ENCODE measurements at places on chromosomes 7 and 10.

GRCh38 chr7:80603940-80604339 is 34.5 kb upstream of the CD36 start:
- DNase-seq = no peak

- DNase-seq = no peak
Observed at GRCh38 chr7:69605070-69605469, 6.8 kb downstream of the AUTS2 start.

GRCh38 chr7:30285536-30286284 is 1.3 kb downstream of the ZNRF2 start:
- DNase-seq = peak; percentile 41

- DNase-seq = no peak
Observed at GRCh38 chr10:128005858-128006257, 99.0 kb downstream of the PTPRE start.

DNA sequence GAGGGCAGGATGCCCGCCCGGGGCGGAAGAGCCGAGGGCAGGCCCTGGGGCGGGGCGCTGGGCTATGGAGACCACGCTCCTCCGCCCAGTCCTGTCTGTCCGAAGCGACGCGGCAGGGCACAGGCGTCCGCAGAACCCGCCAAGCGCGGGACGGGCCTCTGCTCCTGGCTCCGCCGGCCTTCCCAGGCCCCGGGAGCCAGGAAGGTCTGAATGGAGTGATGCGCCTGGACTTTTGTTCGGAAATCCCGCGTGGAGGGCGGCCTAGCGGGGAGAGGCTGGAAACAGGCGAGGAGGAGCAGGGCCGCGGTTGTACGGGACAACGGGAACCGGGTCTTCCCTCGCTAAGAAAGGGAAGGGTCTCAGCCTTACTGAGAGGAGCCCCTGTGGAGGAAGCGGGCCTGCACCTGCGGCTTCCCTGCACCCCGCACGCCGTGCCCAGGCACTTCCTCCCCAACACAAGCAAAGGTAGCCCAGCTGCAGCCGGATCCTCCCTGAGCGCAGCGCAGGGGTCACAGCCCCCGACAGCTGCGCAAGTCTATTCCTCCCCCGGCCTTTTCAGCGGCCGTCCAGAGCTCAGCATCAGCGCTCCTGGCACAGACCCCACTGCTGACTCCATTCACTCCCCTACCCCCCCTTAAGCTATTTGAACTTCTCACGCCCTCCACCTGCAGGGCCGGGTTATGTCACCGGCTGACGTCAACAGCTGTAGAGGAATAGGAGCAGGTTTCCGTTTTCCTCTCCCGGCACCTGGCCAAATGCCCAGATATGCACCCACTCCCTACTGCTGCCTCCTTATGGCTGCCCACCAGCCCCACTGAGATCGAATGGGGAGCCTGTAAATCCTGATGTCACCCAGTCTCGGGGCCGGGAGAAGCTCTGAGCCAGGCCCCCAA is 143.2 kb upstream of the RET start:
- peak; percentile 23 for DNase-seq

- no peak for DNase-seq
Observed at GRCh38 chr10:6108631-6109443, 20.0 kb downstream of the RBM17 start.

- no peak for DNase-seq
Observed at GRCh38 chr7:24727154-24728120, 29.8 kb downstream of the GSDME start.

- DNase-seq = peak; percentile 32
Observed at GRCh38 chr10:87659571-87660483, at the start of gene PAPSS2. TSS of gene PAPSS2 (plus strand) at chr10:87659878. CDS start at chr10:87659982, 104 bp downstream.

Measured in stimulated activated CD4-positive, alpha-beta T cell treated with anti-CD3 and anti-CD28 coated beads, Interleukin-4, amount 100 ng/mL, for 1 hour (primary cell).